ENCODE measurements at places on chromosomes 5 and 9.

DNA sequence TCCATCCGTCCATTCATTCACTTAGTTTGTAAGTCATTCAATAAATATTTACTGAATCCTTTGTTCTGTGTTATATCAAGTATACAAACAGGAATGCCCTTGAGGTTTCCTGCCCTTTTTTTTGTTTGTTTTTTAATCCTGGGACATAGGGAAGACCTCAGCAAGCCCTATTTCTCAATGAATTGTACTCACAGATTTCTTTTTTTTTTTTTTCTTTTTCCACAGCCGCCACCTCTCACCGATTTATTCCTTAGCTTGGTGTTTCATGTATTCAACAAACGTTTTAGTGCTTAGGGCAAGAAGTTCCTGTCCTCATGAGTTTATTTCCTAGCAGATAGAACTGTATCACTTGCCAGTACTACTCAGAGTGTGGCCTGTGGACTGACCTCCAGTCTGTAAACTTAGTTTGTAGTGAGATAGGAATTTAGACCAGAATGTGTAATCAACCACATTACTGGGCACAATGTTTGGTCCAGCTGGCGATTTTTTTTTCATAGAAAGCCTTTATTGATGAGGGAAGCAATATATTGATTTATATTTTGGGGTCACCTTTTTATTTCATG lies 35.4 kb upstream of the C5orf47 start:
- DNase-seq, result peak; percentile 83

DNA sequence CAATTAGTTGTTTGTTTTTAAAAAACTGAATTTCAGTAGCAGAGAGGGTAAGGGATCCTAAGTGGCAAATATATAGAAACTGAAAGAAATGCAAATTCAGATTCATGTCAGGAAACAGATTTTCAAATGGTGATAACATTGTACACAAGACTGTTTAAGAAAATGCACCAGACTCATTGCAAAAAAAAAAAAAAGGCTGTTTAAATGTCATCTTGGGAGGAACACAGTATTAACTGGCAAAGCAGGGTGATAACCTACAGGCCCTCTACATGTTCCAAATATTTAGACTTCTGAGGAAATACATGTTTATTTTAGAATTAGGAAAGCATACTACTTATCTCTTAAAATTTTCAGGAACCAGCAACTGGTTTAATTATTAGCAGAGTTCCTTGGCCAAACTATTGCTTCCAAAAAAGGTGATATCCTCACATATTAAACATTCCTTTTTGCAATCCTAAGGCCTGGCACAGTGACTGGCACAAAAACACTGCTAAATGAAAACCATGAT lies 114.5 kb downstream of the TSSK1B start:
- DNase-seq, result no peak

- no peak for DNase-seq
Observed at GRCh38 chr9:128108269-128109049, 19.1 kb downstream of the PTGES2 start.

DNA sequence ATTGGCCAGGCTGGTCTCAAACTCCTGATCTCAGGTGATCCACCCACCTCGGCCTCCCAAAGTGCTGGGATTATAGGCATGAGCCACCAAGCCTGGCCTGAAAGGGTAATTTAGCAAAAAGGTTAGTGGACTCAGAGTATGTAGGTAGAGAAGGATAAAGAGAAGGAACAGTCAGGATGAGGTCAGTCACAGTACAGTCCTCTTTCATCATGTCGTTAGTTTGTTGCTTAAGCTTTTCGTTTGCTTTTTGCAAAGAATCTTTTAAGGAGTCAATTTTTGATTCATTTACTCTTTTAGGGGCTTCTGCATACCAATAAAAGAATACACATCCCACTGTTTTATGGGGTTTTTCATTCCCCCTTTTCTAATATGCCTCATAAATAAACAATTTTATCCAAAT lies 17.8 kb upstream of the GBGT1 start:
- DNase-seq, result no peak

- no peak for DNase-seq
Observed at GRCh38 chr9:134560206-134560605, 81.4 kb upstream of the COL5A1 start.

DNA sequence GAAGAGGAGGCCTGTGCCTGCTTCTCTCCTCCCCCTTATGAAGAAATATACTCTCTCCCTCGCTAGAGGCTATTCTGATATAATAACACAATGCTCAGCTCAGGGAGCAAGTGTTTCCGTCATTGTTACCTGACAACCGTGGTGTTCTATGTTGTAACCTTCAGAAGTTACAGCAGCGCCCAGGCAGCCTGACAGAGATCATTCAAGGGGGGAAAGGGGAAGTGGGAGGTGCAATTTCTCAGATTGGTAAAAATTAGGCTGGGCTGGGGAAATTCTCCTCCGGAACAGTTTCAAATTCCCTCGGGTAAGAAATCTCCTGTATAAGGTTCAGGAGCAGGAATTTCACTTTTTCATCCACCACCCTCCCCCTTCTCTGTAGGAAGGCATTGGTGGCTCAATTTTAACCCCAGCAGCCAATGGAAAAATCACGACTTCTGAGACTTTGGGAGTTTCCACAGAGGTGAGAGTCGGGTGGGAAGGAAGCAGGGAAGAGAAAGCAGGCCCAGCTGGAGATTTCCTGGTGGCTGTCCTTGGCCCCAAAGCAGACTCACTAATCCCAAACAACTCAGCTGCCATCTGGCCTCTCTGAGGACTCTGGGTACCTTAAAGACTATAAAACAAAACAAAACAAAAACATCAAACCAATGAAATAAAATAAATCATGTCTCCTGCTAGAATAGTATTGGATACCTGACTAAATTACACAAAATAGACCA lies 1.3 kb downstream of the TMEM174 start:
- no peak for DNase-seq

- no peak for DNase-seq
Observed at GRCh38 chr9:5696884-5697283, 68.0 kb downstream of the RIC1 start.

GRCh38 chr5:115486728-115487127 lies 57.8 kb downstream of the FEM1C start:
- DNase-seq, result no peak

DNA sequence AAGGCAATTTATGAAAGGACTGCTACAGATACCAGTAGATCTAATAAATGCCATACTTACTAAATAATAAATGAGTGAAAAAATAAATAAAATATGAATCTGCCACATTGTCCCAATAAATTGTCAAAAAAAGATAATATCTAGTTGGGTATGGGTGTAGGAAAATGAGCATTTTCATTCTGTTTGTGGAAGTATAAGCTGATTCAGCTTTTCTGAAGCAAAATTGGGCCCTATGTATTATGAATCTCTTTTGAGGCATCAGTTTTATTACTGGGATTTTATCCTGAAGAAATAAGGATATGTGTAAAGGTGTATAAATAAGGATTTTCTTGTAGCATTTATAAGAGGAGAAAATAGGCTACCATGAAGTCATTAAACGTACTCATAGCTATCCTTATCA lies 46.1 kb downstream of the CAVIN4 start:
- DNase-seq, result no peak

DNA sequence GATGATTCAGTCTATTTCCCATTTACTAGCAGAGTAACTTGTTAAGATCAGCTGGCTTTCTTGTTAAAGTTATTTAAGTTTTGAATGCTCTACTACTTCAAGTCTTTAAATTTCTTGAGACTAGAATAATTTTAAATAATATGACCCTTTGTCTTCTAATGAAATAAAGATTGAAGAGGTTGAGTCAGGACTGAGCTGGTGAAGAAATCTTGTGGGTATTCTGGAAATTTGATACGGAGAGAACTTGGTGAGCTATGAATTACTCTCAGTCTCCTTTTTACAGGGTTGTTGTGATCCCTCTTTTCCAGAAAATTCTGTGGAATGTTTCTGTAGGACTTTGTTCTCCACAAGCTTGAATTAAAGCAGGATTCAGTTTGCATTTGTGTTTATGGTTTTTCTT lies 29.3 kb downstream of the RNF20 start:
- DNase-seq, result no peak

DNA sequence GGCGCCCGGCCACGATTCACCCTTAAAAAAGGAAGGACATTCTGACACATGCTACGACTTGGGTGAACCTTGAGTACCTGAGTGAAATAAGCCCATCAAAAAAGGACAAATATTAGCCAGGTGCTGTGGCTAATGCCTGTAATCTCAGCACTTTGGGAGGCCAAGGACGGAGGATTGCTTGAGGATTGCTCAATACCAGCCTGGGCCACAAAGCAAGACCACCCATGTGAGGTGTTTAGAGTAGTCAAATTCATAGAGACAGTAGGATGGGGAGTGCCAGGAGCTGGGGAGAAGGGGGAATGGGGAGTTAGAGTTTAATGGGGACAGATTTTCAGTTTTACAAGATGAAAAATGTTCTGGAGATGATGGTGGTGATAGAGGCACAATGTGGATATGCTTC lies 32.1 kb upstream of the IER5L start:
- DNase-seq, result no peak

DNA sequence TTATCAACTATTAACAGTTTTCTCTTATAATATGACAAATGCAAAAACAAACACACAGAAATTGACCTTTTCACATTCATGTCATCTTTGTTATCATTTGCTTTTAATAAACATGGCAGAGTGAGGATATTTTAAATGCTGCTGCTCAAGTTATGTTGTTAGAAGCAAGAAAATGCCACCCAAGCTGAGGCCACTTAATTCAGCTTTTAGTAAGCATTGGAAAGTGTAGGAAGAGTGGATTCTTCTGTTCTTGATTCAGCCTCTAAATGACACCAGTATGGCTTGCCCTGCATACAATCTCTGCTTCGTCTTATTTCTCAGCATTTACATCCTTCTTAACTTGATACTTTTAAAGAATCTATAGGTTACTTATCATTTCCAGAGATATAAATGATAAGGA lies 420.4 kb upstream of the POU5F2 start:
- DNase-seq, result no peak

- DNase-seq, result no peak
Observed at GRCh38 chr5:34703767-34704713, 47.9 kb downstream of the RAI14 start.

DNA sequence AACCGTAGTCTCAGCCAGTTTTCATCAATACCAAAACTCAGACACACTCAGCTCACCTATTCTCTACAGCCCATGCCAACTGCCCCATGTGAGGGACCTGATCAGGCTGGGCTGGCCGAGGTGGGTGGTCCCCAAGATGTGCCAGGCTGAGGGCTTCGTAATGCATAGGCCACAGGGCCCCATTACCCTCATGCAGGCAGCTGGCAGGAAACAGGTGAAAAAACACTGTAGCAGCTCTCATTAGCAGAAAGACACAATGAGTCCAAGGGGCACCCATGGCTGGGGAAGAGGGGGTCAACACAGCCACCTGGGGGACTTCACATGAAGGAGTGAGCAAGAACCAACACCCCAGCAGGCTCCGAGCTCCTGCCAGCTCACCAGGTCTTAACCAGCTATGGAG lies 8.2 kb downstream of the IPPK start:
- DNase-seq, result no peak

DNA sequence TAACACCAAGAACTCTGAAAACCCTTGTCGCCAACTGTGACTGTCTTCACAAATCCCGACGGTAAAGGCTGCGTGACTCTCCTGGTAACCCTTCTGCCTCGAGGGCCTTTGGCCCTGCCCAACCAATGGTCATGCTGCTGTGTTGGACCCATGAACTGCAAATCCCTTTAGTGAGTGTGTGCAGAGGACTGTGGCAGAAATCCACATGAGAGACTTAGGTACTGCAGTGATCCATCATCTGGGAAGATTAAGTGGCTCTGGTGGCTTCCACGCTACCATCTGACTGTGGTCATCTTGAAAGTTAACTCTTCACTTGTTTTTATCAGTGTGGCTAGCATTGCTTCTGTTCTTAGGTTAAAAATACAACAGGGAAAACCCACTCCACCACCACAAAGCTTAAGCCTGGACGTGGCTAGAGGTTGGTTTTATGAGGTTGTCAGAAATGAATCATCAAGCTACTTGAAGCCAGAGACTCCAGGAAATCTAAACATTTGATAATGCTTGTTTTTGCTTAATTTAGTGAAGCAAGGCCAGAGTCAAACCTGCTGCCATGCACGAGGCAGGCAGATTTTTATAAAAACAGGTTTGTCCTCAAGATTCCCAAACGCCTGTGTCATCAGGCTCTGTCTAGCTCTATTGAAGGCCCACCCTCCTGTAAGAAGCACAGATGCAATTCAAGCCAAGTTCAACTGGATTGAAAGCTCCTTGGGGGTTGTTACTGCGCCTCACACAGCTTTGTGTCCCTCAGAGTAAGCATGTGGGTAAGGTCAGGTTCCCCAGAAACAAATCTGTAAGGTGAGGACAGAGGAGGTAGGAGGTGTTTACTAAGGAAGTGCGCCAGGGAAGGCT lies 52.7 kb upstream of the ERCC6L2 start:
- DNase-seq, result no peak

DNA sequence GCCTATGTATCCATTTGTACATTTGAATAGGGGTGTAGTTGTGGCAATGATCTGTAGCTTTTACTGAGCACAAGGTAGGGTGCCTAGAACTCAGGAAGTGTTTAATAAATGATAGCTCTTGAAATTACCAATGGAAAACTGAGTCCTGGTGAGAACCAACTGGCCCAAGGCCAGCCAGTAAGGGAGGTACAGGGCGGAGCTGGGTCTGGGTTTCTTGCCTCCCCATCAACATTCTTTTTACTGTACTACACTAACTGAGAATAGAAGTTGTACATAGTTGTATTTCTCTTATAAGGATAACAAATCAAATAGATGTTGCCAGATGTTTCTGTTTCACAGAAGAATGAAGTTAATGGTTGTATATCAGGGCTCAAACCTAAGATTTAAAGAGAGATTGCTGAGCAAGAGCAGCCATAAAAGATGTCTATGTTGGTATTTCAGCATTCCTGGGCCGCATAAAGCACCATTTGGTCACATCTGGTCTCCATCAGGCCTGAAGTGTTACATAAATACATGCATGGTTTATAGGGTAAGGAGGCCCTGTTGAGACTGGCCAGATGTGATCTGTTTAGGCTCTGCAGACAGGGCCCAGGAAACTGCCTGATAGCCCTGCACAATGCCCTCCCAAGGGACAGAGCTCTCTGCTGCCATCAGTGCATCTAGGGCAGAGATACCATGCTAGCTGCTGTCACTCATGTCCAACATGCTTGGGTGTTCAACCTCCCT lies 210.5 kb downstream of the NXNL2 start:
- DNase-seq, result no peak

GRCh38 chr5:142829801-142830220 lies 59.6 kb downstream of the ARHGAP26 start:
- no peak for DNase-seq

- no peak for DNase-seq
Observed at GRCh38 chr9:22118810-22119521, 109.9 kb upstream of the CDKN2B start.

GRCh38 chr9:3150074-3150473 lies 306.2 kb upstream of the PUM3 start:
- DNase-seq, result peak; percentile 35

DNA sequence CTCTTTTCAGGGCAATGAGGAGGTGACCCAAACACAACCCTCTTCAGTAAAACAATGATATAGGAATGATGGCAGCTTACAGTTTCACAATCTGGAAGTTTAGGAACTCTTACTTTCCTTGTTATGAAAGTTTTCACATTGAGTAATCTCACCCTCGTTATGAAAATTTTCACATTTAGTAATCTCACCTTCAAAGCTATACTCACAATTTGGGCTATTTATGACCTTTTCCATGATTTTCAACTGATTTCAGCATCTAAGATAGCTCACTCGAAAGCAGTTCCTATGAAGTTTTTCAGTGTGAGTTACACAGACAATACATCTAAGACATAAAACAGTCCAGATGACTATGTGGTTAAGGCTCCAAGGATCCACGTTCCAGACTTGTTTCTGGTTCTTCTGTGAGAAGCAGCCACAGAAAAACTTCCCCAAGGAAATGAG lies 57.1 kb downstream of the FOXD1 start:
- no peak for DNase-seq

- DNase-seq, result no peak
Observed at GRCh38 chr5:96439477-96440184, 6.6 kb upstream of the PCSK1 start.

- no peak for DNase-seq
Observed at GRCh38 chr5:68839019-68839552, 254.7 kb upstream of the SLC30A5 start.

All from HepG2 (cell line).